ENCODE measurements at places on chromosomes 4 and X. TPM values are rescaled to one million over a fixed set of nuclear protein-coding genes. Genes with fewer than 3 reads are reported as not detected.

ADH1A gene
- total RNA-seq: not detected

TCEAL9 gene
- 44.4 TPM for total RNA-seq

RS1 gene
- not detected for total RNA-seq

STK32B gene
- not detected for total RNA-seq

DNA sequence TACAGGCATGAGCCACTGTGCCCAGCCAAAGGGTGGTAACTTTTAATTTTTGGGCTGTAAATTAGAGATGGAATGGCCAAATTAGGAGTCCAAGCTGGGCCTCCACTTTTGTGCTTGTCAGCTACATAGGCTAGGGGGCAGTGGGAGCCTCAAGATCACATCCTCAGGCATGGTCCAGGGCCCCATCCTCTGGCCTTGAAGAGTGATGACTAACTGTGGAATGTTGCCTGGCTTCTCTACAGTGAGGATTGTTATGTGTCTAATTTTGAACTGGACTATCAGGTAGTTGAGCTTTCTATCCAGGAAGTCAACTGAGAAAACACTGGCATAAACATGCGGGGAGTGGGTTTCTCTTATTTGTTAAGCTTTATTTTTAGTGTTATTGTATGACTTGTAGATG lies 33.0 kb downstream of the CCNG2 start:
- DNase-seq: peak; percentile 85

GRCh38 chr4:120736312-120736711 lies 186.2 kb downstream of the PRDM5 start:
- DNase-seq: no peak

DNA sequence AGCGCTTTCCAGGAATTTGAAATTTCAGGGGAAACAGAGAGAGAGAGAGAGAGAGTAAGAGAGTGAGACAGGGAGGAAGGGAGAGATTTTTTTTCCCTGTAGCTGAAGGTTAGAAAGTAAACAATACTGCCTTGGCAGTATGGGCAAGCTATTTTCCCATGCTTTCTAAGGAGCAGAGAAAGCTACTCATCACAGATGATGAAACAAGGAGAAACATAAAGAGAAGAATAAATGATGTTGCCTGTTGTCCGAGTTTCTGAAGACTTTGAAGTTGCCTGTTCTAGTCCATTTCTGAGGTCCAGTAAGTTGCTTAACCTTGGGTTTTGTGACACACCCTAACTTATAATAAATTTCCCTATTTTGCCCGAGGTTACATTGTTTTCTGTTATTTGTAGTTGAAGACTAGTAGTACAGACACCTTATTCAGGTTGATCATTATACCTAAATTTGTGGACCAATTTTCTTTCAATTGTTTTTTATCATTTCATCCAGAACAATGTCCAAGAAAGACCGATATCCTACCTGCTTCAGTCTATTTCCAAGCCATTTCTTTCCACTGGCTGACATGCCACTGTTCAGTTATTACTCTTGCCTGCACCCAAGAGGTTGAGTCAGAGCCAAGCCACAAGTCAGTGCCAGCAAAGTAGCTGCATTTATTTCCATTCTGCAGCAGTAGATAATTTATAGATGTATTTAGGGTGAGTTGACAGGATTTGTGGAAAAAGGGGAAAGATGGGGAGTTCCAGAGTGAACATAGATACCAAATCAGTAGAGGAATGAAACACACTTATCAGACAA lies 49.7 kb upstream of the SLC16A2 start:
- no peak for DNase-seq

GRCh38 chrX:79623098-79623762 lies 256.1 kb upstream of the ITM2A start:
- no peak for DNase-seq

DNA sequence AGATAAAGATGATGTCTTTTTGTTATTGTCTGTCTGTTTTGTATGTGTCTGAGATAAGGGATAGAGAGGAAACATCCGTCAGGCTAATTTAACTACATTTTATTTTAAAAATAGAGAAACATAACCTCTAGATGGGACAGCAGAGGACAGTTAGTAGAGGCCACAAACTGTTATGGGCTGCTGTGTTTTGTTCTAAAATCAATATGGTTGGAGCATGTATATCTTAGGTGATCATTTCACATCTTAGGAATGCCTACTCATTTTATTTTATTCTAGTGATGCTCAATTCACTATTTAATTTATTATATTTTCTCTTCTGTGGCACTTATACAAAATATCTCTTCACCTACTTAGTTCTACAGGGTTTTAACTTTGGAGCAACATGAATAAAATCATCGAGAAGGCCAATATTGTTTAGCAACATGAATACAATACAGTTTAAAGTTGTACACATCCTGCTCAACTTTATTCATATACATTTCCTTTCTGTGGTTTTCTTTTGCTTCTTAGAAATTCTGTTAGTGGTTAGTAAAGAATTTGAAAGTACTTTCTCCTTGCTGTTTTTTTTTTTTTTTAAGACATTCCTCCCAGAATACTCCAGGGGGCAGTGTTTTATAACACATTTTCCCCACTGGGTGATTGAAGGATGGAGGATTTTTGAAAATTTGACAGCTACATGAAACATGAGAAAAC lies 392.9 kb downstream of the UNC5C start:
- no peak for DNase-seq

GRCh38 chrX:5306654-5307121 lies 922.0 kb downstream of the NLGN4X start:
- DNase-seq: no peak

GRCh38 chrX:111101580-111101979 lies 5.6 kb downstream of the PAK3 start:
- DNase-seq: no peak

- no peak for DNase-seq
Observed at GRCh38 chr4:45293335-45293734, 567.0 kb upstream of the GNPDA2 start.

- DNase-seq: no peak
Observed at GRCh38 chr4:86595426-86595805, 1.3 kb downstream of the PTPN13 start.

GRCh38 chr4:2650276-2650675 lies 105.9 kb downstream of the TNIP2 start:
- no peak for DNase-seq

- DNase-seq: no peak
Observed at GRCh38 chr4:67751260-67751659, 2.9 kb downstream of the GNRHR start.

- no peak for DNase-seq
Observed at GRCh38 chr4:6576512-6576911, 1.5 kb downstream of the MAN2B2 start.

DNA sequence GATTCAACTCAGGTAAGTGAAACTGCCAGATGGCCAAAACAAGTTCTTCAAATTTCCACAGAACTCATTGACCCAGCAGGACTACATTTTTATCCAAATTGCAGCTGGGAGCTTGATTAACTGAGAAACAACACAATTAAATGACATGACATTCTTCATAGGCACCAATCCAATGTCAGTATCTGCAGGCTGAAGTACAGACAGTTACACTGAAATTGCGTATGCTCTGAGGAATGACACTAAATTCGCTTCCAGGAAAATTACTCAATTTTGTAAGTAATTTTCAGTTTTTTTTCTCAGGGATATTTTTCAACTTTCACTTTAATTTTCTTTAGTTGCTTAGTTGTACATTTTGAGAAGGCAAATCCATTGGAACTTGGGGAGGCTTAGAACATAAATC lies 4.5 kb downstream of the C1GALT1C1 start:
- no peak for DNase-seq

DNA sequence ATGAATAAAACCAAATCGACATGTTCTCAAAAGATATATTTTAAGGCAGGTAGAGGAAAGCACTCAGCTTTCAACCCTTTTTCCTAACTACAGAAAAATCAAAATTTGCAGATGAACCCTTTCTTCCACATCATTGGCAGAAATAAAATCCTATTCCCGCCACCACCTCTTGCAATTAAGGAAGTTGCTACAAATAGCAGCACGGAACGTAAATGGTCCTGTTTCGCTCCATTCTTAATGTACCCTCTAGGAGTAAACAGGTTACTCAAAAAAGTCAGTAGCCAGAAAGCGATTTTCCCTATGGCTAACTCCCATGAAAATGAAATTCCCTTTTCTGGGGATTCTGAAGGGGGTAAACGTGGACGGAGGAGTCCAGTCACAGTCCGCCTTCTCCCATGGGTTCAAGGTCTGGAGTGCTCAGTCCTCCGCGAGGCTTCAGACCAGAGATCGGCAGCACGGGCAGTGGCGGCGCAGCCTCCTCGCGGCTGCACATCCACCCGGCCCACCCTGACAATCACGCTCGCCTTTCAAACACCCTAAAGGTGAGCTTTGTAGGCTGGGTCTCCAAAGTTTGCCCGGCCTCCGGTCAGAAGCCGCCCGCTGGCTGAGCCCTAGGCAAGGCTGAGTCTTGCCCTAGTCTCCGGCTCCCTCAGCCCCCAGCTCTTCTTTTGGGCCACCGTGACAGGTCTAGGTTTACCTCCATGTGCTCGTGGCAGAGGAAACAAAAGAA lies 1.8 kb downstream of the ATP11C start:
- peak; percentile 9 for DNase-seq

DNA sequence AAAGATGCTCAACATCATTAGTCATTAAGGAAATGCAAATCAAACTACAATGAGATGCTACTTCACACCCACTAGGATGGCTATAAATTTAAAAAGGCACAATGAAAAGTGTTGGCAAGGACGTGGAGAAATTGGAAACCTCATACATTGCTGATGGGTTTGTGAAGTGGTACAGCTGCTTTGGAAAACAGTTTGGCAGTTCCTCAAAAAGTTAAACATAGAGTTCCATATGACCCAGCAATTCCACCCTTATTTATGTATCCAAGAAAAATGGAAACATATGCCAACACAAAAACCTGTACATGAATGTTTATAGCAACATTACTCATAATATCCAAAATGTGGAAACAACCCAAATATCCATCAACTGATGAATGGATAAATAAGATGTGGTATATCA lies 101.3 kb upstream of the MAGEB10 start:
- no peak for DNase-seq

DNA sequence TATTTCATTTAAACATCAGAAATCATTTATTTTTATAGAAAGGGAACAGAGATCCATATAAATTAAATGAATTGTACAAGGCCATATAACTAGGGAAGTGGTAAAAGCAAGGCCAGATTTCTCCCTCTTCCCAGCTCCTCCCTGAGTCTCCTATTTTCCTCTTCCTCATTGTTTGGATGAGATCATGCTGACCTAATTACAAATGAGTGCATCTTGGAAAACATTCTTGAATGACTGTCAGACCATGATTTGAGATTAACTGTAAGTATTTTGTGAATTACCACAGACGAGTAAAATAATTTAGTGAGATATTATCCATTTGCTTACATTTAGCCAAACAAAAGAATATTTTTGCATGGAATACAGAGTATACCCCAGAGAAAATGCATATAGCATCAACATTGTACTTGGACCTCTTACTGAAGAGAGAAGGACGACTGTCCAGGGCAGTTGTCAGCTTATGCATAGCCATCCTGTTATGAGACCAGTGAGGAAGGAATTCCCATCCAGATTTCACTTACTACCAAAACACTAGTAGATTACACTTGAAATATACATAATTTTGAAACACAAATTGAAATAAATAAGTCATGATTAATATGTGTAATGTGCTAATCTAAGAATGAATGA lies 47.3 kb downstream of the SLAIN2 start:
- DNase-seq: no peak

All from PC-9 (cell line).